ENCODE measurements at places on chromosomes 12 and 14.
A peak's percentile ranks its signal among the peaks of the same experiment; 100 is the strongest.

DNA sequence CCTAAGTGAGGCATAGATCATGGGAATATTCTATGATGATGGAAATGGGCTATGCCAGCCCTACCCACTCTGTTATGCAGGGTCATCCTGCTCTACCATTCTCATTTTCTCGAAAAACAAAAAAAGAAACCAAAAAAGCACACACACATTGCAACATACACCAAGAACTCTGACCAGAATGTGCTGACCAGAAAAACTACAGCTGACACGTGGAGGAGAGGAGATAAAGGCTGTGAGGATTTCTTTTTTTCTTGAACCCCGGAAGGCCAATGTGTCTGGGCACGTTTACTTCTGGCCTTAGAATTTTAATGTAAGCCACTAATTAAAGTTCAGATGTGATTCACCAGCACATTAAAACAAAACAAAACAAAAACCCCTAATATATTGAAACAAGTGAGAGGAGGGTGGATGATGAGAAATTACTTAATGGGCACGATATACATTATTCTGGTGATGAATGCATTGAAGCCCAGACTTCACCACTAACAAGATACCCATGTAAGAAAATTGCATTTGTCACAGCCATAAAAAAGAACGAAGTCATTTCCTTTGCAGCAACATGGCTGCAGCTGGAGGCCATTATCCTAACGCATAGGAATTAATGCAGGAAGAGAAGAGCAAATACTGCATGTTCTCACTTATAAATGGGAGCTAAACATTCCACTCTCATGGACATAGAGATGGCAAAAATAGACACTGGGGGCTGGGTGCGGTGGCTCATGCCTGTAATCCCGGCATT is 66.3 kb upstream of the PLEKHG3 start:
- DNase-seq: no peak

GRCh38 chr14:32372154-32372553 is 43.1 kb downstream of the AKAP6 start:
- no peak for DNase-seq

- DNase-seq: no peak
Measured at GRCh38 chr12:510071-510825, 50.5 kb downstream of the B4GALNT3 start.

DNA sequence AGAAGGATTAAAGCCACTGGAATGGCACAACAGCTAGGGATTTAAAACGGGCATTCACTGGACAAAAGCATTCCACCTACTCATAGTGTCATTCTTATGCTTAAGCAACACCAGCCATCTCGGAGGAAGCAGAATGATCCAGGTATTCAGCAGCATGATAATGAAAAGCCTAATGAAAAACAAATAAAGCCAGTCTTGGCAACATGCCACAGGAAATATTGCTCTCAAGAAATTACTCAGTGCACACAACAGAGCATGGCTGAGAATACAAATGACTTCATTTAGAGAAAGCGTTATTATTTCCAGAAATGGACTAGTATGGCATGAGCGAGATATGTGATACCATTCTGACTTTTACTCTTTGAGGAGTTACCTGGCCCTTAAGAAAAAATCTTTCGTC is 442.2 kb downstream of the APAF1 start:
- no peak for DNase-seq

- no peak for DNase-seq
Measured at GRCh38 chr12:49895773-49896172, 7.9 kb downstream of the FAIM2 start.

DNA sequence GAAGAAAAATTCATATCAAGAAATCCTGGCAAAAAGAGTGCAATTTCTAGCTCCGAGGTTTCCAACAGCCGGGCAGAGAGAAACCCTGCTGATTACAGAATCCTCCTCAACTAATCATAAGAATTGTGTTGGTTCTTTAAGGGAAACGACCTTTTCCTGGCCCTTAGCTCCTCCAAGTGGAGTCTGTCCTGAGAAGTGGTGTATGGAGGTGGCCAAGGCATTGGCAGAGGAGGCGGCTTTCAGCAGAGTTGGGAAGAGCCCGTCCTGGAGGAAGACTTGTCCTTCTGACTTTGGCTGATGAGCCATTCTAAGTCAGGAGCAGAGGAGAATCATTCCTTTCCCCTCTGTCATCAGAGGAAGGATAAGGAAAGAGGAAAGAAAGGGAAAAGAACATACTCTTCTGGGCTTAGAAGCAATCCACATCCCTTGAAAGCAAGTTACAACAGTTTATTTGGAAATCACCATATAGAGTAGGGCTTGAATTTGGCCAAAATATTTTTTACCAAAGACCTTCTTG is 46.5 kb upstream of the PTCSC3 start:
- DNase-seq: no peak

DNA sequence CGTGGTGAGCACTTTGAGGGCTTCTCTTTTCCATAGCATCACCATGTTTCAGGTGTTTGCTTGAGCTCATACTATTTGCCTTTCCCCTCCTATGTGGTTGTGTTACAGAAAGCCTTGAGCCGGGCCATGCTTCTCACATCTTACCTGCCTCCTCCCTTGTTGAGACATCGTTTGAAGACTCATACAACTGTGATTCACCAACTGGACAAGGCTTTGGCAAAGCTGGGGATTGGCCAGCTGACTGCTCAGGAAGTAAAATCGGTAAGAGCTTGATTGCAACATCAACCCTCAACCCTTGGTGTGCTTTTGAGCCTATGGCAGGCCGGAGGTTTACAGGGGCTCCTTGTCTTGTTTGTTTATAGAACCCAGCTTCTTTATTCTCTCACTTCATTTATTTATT is 8.1 kb downstream of the LETMD1 start:
- DNase-seq: no peak

DNA sequence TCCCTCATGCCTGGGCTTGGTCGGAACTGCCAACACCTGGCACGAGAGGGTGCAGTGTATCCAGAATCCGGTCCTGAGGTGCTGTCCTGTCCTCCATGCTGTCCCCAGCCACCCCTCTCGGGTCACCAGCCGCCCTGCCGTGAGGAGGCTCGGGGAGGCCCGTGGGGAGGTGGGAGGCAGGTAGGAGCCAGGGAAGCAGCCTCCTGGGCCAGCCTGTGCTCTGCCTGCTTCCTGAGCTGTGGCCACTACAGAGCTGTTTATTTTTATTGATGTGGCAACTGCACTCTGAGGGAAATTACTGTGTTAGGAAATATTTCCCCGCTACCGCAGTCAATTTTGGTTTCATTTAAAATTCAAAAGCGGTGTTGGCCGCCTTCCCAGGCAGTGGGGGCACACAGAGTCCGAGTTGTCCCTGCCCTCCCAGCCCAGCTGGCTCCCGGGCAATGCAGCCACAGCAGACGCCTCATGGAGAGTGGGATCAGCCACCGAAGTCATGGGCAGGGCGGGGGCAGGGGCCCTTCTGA is 18.3 kb downstream of the NOC4L start:
- DNase-seq: no peak

- DNase-seq: peak; percentile 98
Measured at GRCh38 chr14:103333754-103334643, at the start of gene EIF5. TSS of gene EIF5 (plus strand) at chr14:103334237. CDS start at chr14:103335861, 1,624 bp downstream.

GRCh38 chr12:1716911-1717310 is 26.0 kb downstream of the ADIPOR2 start:
- DNase-seq: no peak

- DNase-seq: no peak
Measured at GRCh38 chr12:100706033-100706432, 88.5 kb upstream of the ANO4 start.

GRCh38 chr14:104343690-104344640 is 205.6 kb downstream of the KIF26A start:
- no peak for DNase-seq

DNA sequence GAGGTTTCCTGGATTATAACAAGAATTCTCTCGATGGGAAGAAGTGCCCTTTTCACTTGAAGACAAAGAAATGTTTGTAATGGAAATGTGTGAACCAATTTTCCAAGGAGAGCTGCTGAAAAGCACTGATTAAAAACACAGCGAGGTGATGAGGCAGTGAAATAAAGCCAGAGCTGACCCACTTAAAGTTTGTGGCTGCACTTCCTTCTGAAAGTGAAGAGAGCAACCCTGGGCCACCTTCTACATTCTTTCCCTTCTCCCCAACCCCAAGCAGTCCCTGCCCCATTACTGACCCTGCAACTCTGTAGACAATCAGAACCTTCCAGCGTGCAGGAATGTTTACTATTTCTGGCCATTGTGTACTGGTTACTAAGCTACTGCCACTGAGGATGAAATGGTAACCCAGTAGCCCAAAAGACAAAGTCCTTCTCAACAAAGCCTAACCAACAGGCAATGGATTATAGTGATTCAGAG is 173.9 kb downstream of the TTC7B start:
- DNase-seq: no peak

DNA sequence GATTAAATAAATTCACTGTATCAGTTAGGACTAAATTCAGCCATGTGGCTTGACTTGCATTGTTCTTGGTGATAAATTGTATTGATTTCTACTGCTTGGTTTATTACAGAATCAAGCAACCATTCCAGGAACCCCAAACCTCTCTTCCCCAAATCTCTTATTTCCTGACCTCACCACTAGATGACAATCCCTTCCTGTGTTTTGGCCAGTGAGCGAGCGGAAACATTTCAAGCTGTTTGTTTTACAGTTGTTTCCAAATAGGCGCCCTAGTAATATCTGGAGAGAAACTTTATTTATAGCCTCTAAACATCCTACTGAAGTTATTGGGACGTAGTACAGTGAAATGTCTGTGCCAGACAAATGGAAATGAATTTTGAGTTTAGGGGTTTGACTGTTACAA is 161.1 kb downstream of the SNAPC1 start:
- DNase-seq: no peak

DNA sequence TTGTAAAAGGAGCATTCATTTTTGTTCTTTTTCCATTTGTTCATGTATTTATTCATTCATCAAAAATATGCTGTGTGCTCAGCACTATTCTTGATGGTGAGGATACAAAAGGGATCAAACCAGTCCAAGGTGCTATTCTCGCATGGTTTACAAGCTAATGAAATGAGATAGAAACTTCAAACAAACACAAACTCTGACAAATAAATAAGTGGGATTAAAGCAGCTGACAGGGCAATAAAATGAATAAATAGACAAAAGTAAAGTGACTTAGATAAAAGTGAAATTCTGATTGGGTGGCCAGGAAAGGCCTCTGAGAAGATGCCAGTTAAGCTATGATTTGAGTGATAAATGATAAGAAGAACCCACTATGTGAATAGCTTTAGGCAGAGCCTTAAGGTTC is 162.0 kb upstream of the PDZRN4 start:
- DNase-seq: no peak

GRCh38 chr12:85549640-85550039 is 269.6 kb downstream of the ALX1 start:
- no peak for DNase-seq

- no peak for DNase-seq
Measured at GRCh38 chr12:98388126-98388525, 127.3 kb upstream of the TMPO start.

- DNase-seq: no peak
Measured at GRCh38 chr12:52203079-52203921, 11.5 kb upstream of the KRT80 start.

DNA sequence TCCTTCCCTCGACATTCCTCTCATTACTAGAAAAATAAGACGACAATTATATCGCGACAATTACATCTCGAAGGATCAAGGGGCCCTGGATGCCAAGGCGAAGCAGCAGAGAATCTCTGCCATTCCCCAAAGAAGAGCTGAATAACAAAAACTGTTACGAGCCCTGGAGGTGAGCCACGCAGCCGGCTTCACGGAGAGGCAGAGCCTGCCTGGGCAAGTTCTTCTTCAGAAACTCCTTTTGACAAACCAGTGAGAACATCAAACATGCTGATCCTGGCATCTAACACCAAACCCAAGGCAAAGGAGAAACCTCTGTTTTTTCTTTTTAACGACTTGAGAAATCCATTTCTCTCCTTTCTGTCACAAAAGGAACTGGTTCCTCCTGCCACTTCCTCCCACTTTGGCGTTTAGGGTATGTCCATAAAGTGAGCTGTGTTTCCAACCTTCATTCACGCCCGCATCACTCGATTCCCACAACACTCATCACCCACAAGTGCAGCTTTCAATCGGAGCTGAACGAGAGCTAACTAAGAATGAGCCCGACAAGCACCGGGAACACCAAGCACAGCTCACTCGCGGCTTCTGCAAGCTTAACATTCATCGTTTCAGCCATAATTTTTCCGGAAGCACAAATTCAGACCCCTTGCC is 21.5 kb downstream of the CCDC88C start:
- DNase-seq: no peak

DNA sequence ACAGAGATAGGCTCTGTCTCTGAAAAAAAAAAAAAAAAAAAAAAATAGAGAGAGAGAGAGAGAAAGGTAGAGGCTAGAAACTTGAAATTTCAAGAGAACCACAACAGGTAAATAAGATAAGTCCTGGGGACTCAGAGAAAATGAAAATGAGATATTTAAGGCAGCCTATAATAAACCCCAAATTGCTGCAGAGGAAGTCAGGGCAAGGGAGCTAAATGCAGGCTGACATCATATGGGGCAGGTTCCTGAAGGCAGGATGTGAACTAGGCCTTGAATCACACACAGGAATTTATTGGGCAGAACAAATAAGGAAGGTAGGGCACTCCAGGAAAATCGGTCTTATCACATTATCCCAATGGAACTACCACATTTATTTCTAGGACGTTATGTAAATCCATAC is 54.9 kb upstream of the NUDT4 start:
- no peak for DNase-seq

GRCh38 chr14:91998667-91999570 is 40.9 kb downstream of the TRIP11 start:
- DNase-seq: no peak

DNA sequence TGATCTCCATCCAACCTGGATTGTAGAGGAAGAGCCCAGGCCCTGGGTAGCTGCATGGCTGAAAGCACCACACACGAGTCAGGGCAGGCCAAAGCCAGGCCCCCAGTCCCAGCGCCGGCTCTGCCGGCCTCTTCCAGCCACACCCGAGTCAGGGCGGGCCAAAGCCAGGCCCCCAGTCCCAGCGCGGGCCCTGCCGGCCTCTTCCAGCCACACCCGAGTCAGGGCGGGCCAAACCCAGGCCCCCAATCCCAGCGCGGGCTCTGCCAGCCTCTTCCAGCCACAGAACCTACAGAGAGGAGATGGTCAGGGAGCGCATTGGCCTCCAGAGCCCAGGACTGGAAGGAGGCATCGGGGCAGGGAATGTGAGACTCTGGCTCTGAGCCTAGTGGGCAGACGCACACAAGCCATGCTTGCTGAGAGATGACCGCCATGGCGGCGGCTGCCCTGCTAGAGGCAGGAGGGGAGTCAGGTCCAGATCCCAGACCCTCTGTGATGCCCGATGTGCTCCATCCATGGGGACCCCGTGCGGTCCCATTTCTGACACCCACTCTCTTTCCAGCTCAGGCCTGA is 30.2 kb downstream of the BEGAIN start:
- DNase-seq: no peak

GRCh38 chr12:33044447-33044846 is 147.9 kb upstream of the PKP2 start:
- DNase-seq: no peak

- no peak for DNase-seq
Measured at GRCh38 chr12:114913871-114914801, 230.2 kb upstream of the TBX3 start.

GRCh38 chr12:64679487-64680001 is 69.2 kb downstream of the RASSF3 start:
- peak; percentile 51 for DNase-seq

- no peak for DNase-seq
Measured at GRCh38 chr14:22386924-22387775, 201.9 kb downstream of the DAD1 start.

Data from T-helper 9 cell (primary cell).